ENCODE measurements at places on chromosomes 5 and 9. TPM values are rescaled to one million over a fixed set of nuclear protein-coding genes. Genes with fewer than 3 reads are reported as not detected.

Gene RETREG1
- 0.15 TPM for total RNA-seq

Gene BAAT
- not detected for total RNA-seq

Gene SNCAIP
- total RNA-seq, result 19.8 TPM

Gene OTP
- total RNA-seq, result not detected

Gene LPAR1
- 0.32 TPM for total RNA-seq

Gene SLC28A3
- not detected for total RNA-seq

Gene NR5A1
- total RNA-seq, result not detected

Gene PCDHGB4
- total RNA-seq, result 10.1 TPM

Gene SMIM33
- total RNA-seq, result under 0.01 TPM

Gene DNM1
- 0.97 TPM for total RNA-seq

Gene CFAP77
- total RNA-seq, result not detected

Gene DAB2IP
- total RNA-seq, result 11.6 TPM

Gene FPGS
- 110 TPM for total RNA-seq

Gene ANKRD31
- total RNA-seq, result not detected

Gene MTREX
- total RNA-seq, result 162 TPM

Gene PRR16
- 0.32 TPM for total RNA-seq

Gene DTWD2
- total RNA-seq, result 1.6 TPM

Gene PCDHA6
- under 0.01 TPM for total RNA-seq

Gene IRX2
- total RNA-seq, result not detected

Gene FOXE1
- total RNA-seq, result not detected

Gene ENTREP1
- total RNA-seq, result 1.6 TPM

Gene TMEM215
- not detected for total RNA-seq

Gene PHF2
- 9.4 TPM for total RNA-seq

Gene PIP5K1B
- total RNA-seq, result not detected

Gene FAM221B
- not detected for total RNA-seq

Gene LYSMD3
- total RNA-seq, result 24.5 TPM

Gene F12
- 1.7 TPM for total RNA-seq

Gene LAMC3
- under 0.01 TPM for total RNA-seq

Gene AKNA
- total RNA-seq, result 5.2 TPM

Gene FAM81B
- total RNA-seq, result not detected

Gene GCNT1
- total RNA-seq, result 55.2 TPM

Gene PRDM12
- total RNA-seq, result not detected

Gene KIAA0825
- total RNA-seq, result 2.0 TPM

Gene LIFR
- 51.5 TPM for total RNA-seq

Gene NKD2
- not detected for total RNA-seq

Gene GARIN3
- not detected for total RNA-seq

Gene ACOT12
- not detected for total RNA-seq

Gene MTRR
- total RNA-seq, result 38.9 TPM

Gene MARCOL
- not detected for total RNA-seq

Gene NUTM2F
- total RNA-seq, result not detected

Gene TNFSF8
- not detected for total RNA-seq

Gene SLC9A3
- total RNA-seq, result 0.76 TPM

Gene IER5L
- total RNA-seq, result 10.7 TPM

Gene AFF4
- total RNA-seq, result 29.3 TPM

Gene CORO2A
- total RNA-seq, result 0.32 TPM

Gene RGS7BP
- total RNA-seq, result 0.32 TPM

Gene PCDHB15
- total RNA-seq, result 0.32 TPM

Gene APBB3
- 13.4 TPM for total RNA-seq
